ENCODE measurements at places on chromosomes 11 and 22. TPM values are rescaled to one million over a fixed set of nuclear protein-coding genes. Genes with fewer than 3 reads are reported as not detected.

The SULT4A1 gene
- under 0.01 TPM for total RNA-seq

The TMA7B gene
- total RNA-seq, result not detected

The OR8D4 gene
- total RNA-seq, result not detected

The FAT3 gene
- total RNA-seq, result 16.2 TPM

The INSC gene
- total RNA-seq, result 0.77 TPM

The NTM gene
- total RNA-seq, result 9.2 TPM

The BATF2 gene
- total RNA-seq, result 2.1 TPM

The KDM4E gene
- total RNA-seq, result not detected

The SCGB2A2 gene
- not detected for total RNA-seq

The CECR2 gene
- under 0.01 TPM for total RNA-seq

The MCAM gene
- 4.8 TPM for total RNA-seq

The GAL3ST1 gene
- total RNA-seq, result 0.17 TPM

The NPTXR gene
- total RNA-seq, result 2.0 TPM

The RFPL1 gene
- total RNA-seq, result not detected

The CCDC117 gene
- 12.4 TPM for total RNA-seq

The BIK gene
- not detected for total RNA-seq

The APOA5 gene
- not detected for total RNA-seq

The KCNJ5 gene
- 0.51 TPM for total RNA-seq

The CNTF gene
- total RNA-seq, result 0.77 TPM

The DGCR6 gene
- 0.51 TPM for total RNA-seq

The GRAMD1B gene
- 0.26 TPM for total RNA-seq

The OR52A1 gene
- total RNA-seq, result not detected

The TTC36 gene
- 1.0 TPM for total RNA-seq

The TMEM191C gene
- 2.6 TPM for total RNA-seq

The USP2 gene
- 2.3 TPM for total RNA-seq

The SLC22A9 gene
- total RNA-seq, result not detected

The ENTHD1 gene
- not detected for total RNA-seq

The MPZL2 gene
- not detected for total RNA-seq

The ARFGAP3 gene
- 60.1 TPM for total RNA-seq

The GRM5 gene
- under 0.01 TPM for total RNA-seq

The TREH gene
- total RNA-seq, result not detected
